ENCODE measurements at places on chromosomes 6 and 20.

- no peak for DNase-seq
Measured at GRCh38 chr20:53161473-53161872, 189.3 kb downstream of the TSHZ2 start.

- DNase-seq, result no peak
Measured at GRCh38 chr6:158607411-158608170, 37.0 kb downstream of the DYNLT1 start.

DNA sequence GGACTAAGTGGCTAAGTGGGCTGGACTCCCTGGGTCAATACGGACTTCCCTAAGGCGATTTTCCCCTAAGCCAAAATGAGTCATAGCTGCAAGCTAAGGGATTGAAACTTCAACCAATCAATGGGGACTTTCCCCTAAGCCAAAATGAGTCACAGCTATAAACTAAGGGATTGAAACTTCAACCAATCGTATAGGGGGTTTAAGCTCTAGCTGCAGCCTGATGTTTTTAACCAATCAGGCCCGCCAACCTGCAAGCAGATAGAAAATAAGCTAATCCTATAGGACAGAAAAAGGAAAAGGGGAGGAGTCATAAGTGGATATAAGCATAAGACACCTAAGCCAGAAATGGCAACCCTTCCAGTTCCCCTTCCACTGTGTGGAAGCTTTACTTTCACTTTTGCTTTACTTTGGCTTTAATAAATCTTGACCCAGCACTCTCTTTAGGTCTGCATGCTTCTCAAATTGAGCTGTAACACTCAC, 655.0 kb upstream of the HS3ST5 start:
- DNase-seq, result no peak

GRCh38 chr20:45427236-45428149, 11.6 kb downstream of the PIGT start:
- no peak for DNase-seq

DNA sequence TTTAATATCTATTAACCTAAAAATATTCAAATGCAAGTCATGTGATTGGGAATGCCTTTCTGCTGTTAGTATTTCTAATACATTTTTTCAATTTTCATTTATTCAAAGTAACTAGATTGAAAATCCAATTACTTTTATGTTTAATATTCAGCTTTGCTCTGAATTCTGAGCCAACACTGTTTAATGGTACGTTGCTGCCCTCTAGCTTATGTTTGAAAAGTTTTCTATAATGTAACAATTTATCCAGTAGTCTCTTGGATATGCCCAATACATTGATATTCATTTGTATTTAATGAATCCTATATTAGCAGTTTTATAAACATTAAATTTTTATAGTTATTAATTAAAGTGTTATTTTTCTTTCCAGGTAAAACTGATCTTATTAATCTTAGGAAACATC, 47.4 kb downstream of the LGSN start:
- DNase-seq, result no peak

DNA sequence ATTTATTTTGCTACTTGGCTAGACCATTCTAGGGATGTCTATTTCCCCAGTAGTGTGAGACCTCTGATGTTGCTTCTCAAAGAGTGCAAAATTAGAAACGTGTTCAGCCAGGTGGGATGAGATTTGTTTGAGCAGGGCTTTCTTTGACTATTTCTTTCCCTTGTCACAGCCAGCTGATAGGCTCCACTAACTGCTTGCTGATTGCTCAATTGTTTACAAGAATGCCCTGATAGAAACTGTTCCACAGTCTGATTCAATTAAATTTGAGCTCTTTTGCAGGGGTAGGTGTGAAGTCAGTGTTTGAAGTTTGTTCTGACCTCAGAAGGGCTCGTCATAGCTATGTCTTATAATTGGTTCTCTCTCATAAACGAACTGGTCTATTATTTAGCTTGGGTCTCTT, 220.5 kb downstream of the FNDC1 start:
- DNase-seq, result no peak

DNA sequence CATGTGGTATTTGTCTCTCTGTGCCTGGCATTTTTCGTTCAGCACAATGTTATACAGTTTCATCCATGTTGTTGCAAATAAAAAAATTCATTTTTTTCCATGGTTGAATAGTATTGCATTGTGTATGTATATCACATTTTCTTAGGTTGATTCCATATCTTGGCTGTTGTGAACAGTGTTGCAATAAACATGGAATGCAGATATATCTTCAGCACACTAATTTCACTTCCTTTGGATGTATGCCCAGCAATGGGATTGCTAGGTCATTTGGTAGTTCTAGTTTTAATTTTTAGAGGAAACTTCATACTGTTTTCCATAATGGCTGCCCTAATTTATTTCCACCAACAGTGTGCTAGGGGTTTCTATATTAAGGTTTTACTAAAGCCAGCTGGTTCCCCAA, 52.6 kb downstream of the GFRAL start:
- DNase-seq, result no peak

GRCh38 chr6:22149096-22149495, 147.7 kb downstream of the PRL start:
- no peak for DNase-seq

- DNase-seq, result peak; percentile 6
Measured at GRCh38 chr6:17987697-17988421, 424 bp upstream of the KIF13A start.

DNA sequence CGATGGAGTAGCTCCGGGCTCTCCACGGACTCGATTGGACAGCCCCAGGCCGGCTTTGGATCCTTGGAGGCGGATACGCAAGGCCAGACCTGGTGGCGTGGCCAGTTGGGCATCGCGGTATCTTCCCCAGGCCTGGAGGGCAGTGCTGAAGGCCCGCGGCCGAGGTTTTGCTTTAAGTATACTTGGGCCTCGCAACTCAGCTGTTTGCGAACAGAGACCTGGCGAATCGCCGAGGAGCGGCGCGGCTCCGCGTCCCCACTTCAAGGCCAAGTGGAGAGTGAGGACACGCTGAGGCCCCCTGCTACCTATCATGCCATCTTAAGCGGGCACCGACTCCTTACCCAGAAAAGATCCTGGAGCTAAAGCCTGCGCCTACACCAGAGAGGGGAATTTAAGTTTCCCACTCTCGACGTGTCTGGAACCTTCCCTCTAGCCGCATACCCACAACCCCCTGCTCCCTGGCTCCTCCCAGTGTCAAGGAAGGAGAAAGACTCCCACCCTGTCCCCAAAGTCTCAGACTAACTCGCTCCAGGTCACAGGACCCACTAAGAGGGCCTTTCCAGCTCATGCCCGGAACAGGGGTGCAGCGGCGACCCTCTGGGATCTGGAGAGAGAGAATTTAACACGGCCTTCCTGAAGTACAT, 4.1 kb downstream of the LINC00237 start:
- DNase-seq, result no peak

GRCh38 chr6:45946352-45946751, 69.3 kb downstream of the CLIC5 start:
- DNase-seq, result no peak

- no peak for DNase-seq
Measured at GRCh38 chr20:15642109-15642508, 931.1 kb downstream of the KIF16B start.

GRCh38 chr20:40462566-40462965, 226.5 kb downstream of the MAFB start:
- no peak for DNase-seq

Data from CD4-positive, alpha-beta T cell treated with Interleukin-15 for 4 hours (primary cell).